ENCODE measurements at places on chromosomes 11 and 22. TPM values are rescaled to one million over a fixed set of nuclear protein-coding genes. Genes with fewer than 3 reads are reported as not detected.
A peak's percentile ranks its signal among the peaks of the same experiment; 100 is the strongest.

The PDGFD gene
- total RNA-seq = 4.0 TPM

DNA sequence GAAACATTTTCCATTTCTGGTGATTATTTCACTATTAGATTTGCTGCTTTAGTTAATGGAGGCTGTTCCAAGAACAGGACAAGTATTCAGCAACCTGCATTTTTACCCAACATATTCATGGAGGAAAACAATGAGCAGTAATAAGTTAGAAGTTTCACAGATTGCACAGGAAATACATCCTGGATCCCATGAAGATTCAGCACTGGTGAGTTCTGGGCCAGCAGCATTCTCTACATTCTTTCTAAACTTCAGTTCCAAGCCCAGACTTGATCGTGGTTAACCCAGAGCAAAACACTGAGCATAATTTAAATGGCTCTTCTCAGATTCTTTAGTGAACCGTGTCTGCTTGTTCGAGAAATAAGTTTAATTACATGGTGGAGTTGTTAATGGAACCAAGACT, 3.8 kb downstream of the FJX1 start:
- DNase-seq = no peak

GRCh38 chr11:29300420-29300819, 716.4 kb downstream of the KCNA4 start:
- no peak for DNase-seq

GRCh38 chr11:111840143-111840542, 31.2 kb downstream of the ALG9 start:
- peak; percentile 52 for DNase-seq

GRCh38 chr22:37623075-37624016, 14.7 kb downstream of the GGA1 start:
- peak; percentile 98 for DNase-seq

The OR10A2 gene
- not detected for total RNA-seq

The MS4A3 gene
- total RNA-seq = not detected

DNA sequence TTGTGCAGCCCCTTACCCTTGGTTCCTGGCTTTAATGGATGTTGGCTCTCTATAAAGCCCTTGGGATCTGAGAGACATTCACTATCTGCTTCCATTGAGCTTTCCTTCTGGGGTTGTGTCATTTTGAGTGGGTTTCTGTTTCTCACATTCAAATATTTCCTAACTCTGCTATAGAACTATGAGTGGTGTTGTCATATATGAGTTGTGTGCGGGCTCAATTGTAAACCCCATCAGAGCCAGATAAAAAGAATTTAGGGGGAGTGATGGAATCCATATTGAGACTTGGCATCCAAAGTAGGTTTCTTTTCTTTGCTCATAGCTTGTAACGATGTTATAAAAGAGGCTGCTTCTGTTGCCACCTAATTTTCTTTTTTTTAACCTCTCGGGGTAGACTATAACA, 41.8 kb upstream of the SPON1 start:
- DNase-seq = no peak

The P2RY2 gene
- total RNA-seq = 0.35 TPM

GRCh38 chr22:21067901-21068680, 22.3 kb downstream of the LRRC74B start:
- no peak for DNase-seq

DNA sequence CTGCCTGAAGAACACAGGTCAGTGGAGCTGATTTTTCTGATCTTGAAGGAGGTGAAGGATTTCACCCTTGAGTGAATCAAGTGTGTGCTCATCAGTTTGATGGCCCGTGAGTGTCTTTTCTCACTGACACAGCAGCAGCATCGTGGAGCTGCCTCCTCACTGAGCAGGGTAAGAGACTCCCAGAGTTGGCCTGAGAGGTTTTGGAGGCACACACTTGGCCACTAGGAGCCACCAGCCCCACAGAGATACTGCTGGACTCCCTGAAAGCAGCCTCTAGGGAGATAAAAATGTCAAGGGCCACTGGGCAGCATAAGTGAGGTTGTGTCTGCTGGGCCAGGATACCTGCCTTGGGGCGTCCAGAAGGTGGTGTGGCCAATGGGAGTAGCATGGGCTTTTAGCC, 245.4 kb downstream of the GRIK4 start:
- DNase-seq = peak; percentile 54

The APOBEC3A gene
- not detected for total RNA-seq

DNA sequence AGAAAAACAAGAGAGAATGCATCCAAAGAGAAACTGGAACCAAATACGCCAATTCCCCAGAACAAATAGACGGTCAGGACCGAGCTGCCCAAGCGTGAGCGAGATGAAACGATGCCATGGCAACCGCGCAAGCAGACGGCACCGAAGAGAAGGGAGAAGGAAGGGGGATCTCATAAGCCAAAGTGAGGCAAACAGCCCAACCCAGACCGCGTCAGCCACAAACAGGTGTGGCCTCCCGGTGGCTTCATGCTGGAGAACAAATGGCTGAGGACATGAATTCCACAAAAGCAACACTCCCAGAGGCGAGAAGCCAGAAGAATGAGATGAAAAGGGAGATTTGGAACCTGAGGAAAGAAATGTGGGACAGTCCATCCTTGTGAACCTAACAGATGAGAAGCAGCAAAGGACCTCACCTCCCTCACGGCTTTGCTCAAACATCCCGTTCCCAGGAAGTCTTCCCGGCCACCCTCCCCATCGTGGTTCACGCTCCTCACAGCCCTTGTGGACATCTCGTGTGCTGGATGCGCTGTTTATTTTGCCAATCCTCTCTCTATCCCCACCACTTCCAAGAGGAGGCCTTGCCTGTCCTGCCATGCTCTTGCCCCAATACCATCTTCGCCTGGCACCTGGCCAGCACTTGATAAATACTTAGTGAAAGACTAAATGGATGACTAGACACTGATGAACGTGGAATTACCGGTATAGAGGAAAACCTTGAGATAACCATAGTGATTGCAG, 89.1 kb upstream of the RTL6 start:
- DNase-seq = peak; percentile 64

The IGF2 gene
- total RNA-seq = 1.2 TPM

DNA sequence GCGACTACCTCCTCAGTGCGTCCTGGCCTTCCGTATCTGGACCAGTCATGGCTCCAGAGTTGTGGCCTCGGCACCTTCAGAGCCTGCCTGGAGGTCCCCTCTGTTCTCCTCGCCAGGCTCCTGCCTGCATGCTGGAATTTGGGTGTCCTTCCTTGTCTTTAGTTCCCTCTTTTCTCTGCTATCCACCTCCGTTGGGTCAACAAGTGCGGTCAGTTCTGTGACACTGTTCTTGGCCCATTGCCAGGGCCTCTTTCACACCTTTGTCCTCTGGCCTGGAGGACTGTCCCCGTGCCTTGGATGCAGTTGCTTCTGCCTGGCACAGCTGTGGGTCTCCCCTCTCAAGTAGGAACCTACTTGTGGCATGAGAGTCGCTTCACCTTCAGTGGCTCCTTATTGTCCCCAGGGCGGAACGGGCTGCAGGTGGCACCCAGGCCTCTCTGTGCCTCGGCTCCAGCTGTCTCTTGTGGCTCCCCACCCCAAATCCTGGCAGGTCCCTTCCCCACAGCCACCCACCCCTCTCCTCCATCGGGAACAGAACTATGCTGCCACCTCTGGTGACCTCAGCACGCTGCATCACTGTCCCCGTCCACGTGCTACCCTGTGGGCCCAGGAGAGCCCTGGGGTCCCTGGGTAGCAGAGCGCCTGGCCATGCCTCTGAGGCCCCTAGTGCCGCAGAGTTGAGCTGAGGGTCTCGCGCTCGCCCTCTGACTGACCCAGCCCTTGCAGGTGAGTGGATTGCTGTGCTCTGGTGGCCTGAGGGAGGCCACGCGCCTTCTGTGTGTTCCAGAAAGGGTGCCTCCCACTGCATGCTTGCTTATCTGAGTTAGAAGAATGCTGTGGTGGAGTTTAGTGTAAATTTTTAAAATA, 4.7 kb downstream of the DGCR8 start:
- DNase-seq = peak; percentile 95

DNA sequence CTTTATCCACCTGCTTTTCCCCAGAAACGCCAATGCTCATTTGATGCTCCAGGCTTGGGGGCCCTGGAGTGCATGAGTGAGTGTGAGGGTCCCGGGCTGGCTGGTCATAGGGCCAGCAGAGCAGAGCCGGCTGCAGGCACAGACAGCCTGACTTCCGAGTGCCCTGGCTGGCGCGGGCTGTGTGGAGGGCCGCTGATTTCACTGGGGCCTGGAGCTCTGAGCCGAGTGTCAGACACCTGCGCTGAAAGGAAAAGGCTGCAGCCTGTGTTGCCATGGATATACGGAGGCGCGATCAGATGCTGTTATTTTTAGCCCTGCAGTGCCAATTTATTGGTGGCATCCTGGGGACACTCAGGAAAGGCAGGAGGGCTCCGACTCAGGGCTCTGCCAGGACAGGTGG, 87.6 kb downstream of the ST3GAL4 start:
- DNase-seq = no peak

The TSGA10IP gene
- 4.1 TPM for total RNA-seq

The RFPL2 gene
- total RNA-seq = 0.15 TPM

GRCh38 chr11:36447947-36448346, 62.1 kb downstream of the TRAF6 start:
- DNase-seq = no peak

DNA sequence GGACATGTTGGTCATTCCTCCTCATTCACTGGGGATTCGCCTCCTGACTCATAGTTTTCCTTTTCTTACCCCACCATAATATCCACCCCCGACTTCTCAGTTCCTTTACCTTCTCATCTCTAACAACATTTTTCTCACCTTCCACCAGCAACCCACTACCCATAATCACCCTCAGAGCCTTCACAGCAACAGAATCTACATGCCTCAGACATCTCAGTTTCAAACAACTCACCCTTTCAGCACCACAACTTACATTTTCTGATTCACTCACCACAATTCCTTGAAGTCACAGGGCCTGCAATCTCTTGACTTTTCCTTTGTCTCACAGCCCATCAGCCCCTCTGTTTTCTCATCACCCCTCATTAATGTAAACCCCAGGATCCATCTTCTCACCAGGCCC, 2.3 kb upstream of the MTNR1B start:
- DNase-seq = no peak

The TMEM151A gene
- 0.85 TPM for total RNA-seq

DNA sequence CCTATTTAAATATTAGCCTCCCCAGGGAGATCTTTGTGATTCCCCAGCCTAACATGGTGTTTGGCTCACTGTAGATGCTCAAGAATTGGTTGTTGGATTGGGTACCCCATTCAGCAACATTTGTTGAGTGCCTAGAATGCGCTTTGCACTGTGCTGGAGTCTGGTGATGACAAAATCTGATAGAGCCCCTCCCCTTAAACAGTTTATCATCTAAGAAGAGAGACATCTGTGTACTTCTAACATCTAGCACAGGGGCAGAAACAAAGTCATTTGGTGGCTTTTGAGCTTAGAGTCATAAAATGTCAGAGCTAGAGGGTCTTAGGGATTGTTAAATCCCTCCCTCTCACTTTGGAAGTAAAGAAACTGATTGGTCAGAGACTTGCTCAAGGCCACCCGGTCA, 73.0 kb downstream of the UBASH3B start:
- no peak for DNase-seq

GRCh38 chr11:96023275-96023674, 99.4 kb upstream of the MTMR2 start:
- DNase-seq = no peak

The SERPING1 gene
- total RNA-seq = 34.6 TPM

GRCh38 chr11:32374261-32374711, 61.1 kb downstream of the WT1 start:
- peak; percentile 86 for DNase-seq

- DNase-seq = no peak
Measured at GRCh38 chr11:3836903-3837302, 3.9 kb downstream of the RHOG start.

The CARNS1 gene
- 0.07 TPM for total RNA-seq

The C11orf68 gene
- total RNA-seq = 23.9 TPM

The C22orf23 gene
- total RNA-seq = 0.26 TPM

The FBLN1 gene
- total RNA-seq = 132 TPM

The C11orf86 gene
- 0.26 TPM for total RNA-seq

The LRRC10B gene
- 2.6 TPM for total RNA-seq

- no peak for DNase-seq
Measured at GRCh38 chr11:9070749-9071491, 20.5 kb downstream of the SCUBE2 start.

GRCh38 chr11:68839911-68840641, 1.6 kb downstream of the CPT1A start:
- DNase-seq = peak; percentile 79

DNA sequence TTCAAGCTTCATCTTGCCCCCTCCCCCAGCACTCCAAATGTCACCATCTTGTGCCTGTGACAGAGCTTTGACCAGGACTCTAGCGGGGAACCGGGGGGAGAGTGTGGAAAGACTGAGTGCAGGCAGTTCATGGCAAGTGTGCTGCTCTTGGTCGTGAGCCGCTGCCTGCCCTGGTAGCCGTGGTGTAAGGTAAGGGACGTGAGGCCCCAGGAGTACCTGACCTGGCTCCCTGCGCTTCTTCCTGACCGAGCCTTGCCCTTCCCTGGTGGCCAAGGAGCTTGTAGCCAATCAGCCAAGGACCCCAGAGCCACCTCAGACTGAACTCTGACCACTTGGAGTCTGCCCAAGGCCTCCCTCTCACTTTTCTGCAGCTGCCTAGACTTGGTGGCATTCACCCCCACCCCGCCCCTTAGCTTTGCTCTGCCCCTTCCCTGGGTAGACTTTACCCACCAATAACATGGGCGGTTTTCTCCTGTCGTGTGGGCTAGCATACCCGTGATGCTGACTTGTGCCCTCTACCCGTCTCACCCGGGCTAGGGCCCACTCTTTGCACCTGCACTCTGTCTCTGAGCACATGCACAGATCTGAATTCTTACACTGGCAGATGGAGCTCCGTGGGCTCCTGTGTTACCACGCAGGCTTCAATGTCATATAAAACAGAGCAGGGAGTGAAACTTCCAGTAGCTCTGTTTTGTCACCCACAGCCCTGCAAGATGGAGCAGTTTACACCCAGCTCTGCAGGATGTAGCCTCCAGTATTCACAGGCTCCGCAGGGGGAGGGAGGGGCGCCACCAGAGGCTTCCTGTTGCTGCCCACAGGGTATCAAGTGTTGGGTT, 1.5 kb downstream of the DGKZ start:
- no peak for DNase-seq

The TTC36 gene
- not detected for total RNA-seq

DNA sequence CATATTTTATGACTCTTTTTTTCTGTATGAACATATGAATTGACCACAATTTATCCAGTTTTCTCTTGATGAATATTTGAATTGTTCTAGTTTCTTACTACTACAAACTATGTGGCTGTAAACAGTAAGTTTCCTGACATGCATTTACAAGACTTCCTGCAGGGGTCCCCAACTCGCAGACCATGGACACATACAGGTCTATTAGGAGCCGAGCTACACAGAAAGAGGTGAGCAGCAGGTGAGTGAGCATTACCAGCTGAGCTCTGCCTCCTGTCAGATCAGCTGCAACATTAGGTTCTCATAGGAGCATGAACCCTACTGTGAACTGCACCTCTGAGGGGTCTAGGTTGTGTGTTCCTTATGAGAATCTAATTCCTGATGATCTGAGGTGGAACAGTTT, 379.4 kb downstream of the DYNC2H1 start:
- no peak for DNase-seq

All from H7 (cell line).